DMS 273 treated with DMSO at 0.1 percent for 48 hours (cell line): ENCODE measurements at places on chromosomes 6 and 20.

DNA sequence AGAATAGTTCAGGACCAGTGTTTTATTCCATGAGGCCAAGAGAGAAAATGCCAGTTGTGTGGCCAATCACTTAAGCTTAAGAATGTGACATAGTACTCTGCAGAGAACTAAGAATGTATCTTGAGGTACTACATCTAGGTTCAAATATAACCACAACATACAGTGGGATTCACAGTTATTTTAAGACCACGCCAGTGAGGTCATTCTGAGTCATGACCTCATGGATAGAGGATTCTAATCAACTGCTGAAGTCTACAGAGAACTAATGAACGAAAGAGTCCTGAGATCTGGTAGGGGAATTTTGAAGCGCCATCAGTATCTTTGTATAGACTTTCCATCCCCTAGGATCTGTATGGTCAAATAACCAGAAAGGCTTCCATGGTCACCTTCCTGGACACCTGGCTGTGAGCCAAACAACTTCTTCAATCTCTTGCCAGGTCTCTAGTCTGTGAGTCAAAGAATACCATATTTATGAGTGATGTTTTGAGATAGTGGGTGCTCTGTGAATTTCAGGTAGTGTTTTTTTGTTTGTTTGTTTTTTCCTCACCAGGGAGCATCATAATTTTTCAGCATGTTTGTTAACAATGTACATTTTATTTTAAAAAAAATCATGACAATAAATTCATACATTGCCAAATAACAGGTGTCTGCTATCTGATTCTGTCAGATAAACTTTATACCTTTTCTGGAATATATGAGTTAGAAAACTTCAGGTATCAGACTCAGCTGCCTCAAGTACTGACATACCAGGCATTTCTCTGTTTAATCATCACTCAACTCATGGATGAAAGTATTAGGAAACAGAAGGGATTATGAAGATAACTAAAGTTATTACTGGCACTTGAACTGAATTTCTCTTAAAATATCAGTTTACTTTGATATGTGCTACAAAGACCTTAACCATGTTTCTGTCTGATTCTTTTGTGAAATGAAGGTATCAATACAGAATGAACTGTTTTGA is 217.9 kb downstream of the PLCB4 start:
- no peak for DNase-seq

GRCh38 chr20:23094213-23094896 is 8.2 kb upstream of the CD93 start:
- DNase-seq = no peak

- DNase-seq = peak; percentile 80
Observed at GRCh38 chr6:163780994-163781393, 366.5 kb downstream of the QKI start.

GRCh38 chr20:50627747-50628146 is 63.6 kb downstream of the RIPOR3 start:
- DNase-seq = no peak

GRCh38 chr6:56759521-56759920 is 116.8 kb upstream of the DST start:
- DNase-seq = no peak

- DNase-seq = peak; percentile 45
Observed at GRCh38 chr6:2450546-2450945, 205.1 kb upstream of the GMDS start.

- no peak for DNase-seq
Observed at GRCh38 chr20:37524859-37525708, 2.6 kb downstream of the BLCAP start.

- DNase-seq = no peak
Observed at GRCh38 chr20:4110885-4111284, 95.5 kb upstream of the RNF24 start.

DNA sequence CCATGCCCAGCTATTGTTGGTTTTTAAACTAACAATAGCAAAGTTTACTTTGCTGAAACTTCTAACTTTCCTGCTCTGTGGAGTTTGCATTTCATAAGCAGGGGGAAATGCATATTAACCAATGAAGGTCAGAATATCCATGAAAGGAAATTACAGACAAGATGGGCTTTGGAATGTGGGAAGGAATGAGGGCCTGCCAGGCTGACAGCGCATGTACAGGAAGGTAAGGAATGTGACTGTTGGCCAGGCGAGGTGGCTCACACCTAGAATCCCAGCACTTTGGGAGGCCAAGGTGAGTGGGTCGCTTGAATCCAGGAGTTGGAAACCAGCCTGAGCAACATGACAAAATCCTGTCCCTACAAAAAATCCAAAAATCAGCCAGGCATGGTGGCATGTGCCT is 49.6 kb downstream of the CDK5RAP1 start:
- DNase-seq = no peak

- no peak for DNase-seq
Observed at GRCh38 chr6:31272436-31272835, 544 bp upstream of the HLA-C start.

DNA sequence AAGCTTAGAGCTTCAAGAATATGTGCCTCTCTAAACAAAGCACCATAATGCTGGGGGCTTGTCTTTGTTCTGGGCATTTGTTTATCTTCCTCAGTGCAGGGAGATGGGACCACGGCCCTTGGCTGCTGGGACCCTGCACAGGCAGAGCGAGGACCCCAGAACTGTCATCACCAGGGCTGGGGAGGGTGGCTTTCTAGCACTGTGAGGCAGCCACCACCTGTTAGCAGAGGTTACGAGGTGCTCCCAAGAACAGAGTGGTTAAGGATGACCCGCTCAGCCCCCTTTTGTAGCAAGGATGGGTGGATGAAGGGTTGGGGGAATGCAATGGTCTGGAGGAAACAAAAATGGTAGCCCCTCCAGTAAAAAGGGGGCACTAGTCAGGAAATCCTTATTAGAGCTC is 34.9 kb downstream of the METTL24 start:
- no peak for DNase-seq

DNA sequence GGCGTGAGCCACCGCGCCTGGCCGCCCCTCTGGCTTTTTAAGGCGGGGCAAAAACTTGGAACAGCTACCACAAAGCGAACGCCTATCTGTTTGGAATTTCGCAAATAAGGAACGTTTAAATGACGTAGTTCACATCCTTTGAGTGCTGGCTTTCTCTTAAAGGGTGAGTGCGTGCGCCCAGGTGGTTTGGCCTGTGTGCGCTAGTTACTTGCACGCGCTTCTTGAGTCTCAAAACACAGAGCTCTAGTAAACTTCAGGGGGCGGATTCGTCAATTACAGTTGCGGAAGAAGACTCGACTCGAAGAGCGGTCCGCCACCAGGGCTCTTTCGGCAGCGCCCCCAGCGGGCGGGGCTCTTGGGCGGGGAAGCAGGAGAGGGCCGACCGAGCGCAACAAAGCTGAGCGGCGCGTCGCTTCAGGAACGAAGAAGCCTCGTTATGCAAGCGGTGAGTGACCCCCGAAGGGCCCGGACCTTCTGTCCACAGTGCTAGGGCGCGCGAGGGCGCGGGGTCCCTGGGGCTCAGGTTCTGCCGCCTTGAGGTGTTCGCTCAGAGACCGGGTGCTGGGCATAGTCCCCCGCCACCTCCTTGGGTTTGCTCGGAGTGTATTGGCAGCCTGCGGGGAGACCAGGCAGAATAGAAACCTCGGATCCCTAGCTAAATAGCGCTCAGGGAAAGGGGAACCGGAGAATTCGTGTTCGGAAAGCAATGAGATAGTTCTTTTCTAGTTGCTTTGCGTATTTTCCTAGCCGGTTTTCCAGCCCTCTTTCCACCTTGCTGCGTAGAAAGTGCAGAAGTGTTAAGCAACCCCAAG is at the start of gene SYCP2L:
TSS of gene SYCP2L (plus strand) at position 362 of the 812 bp plus-strand sequence. CDS start at position 437, 75 bp downstream.
- peak; percentile 27 for DNase-seq

GRCh38 chr20:35344354-35344837 is 52.2 kb upstream of the FAM83C start:
- no peak for DNase-seq

- no peak for DNase-seq
Observed at GRCh38 chr6:122322824-122323223, 76.6 kb upstream of the HSF2 start.

DNA sequence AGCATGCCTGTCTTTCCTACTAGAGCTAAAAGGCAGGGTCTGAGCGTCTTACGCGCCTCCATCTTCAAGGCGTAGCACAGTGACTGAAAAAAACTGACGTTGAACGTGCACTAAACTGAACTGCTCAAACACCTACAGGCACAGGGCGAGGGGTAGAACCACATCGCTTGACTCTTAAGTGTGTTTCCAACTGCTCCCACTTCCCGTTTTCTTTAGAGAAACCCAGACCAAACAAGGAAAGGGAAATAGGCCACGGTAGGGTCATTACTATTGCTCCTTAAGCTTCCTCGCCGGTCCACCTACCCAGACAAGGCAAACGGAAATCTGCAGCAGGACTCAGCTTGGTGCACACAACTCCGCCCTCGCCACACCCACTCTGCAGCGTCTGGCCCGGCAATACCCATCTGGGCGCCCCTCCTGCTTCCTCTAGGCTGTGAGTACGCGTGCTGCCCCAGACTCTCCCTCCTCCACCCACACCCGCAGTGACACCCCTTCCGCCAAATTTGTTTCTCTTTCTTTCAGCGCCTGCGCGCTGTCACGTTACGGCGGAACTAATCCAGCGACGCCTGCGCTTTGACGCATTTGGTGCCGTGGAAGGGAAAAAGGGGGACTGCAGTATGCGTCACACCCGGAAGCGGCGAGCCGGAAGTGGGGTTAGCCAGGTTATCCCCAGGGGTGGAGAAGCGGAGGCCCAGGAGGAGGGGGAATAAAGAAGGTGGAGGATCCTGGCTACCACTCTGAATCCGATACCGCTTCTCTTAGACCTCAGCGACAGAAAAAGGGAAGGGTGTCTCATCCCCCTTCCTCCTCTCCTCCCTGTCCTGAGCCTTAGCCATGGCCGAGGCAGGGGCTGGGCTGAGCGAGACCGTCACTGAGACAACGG is at the start of gene PPP1R11:
TSS of gene PPP1R11 (plus strand) at position 622 of the 883 bp plus-strand sequence. CDS start at position 835, 213 bp downstream.
- DNase-seq = peak; percentile 99

- DNase-seq = no peak
Observed at GRCh38 chr6:167769408-167770190, 57.1 kb upstream of the AFDN start.

DNA sequence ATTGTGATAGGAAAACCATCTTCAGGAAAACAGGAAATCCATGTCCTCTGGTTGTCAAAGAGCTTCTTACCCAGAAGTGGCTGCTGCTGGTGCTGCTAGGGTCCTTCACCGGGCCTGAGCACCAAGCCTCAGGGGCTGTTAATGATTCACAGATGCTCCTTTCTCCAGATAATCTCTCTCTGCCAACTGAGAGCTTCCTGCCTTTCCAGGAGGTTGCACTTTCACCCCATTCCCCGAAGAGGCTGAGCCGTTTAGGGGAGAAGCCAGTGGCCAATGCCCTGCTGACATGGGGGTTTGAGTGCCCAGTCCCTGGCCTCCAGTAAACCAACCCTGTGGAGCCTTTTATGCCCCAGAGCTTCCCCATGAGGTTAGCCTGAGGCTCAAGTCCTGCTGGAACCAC is 122.4 kb downstream of the CBLN4 start:
- DNase-seq = no peak

- DNase-seq = no peak
Observed at GRCh38 chr6:167396068-167396658, 71.3 kb downstream of the TTLL2 start.

- DNase-seq = no peak
Observed at GRCh38 chr6:147157930-147158329, 46.3 kb upstream of the STXBP5 start.

GRCh38 chr20:59222253-59223181 is 58.9 kb downstream of the ZNF831 start:
- DNase-seq = peak; percentile 51

- DNase-seq = no peak
Observed at GRCh38 chr6:7004581-7005297, 103.0 kb upstream of the RREB1 start.

DNA sequence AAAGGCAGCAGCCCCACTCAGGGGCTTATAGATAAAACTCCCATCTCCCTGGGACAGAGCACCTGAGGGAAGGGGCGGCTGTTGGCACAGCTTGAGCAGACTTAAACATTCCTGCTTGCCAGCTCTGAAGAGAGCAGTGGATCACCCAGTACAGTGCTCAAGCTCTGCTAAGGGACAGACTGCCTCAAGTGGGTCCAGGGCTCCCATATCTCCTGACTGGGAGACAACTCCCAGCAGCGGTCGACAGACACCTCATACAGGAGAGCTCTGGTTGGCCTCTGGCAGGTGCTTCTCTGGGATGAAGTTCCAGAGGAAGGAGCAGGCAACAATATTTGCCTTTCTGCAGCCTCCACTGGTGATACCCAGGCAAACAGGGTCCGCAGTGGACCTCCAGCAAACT is 810.1 kb downstream of the EYS start:
- no peak for DNase-seq

DNA sequence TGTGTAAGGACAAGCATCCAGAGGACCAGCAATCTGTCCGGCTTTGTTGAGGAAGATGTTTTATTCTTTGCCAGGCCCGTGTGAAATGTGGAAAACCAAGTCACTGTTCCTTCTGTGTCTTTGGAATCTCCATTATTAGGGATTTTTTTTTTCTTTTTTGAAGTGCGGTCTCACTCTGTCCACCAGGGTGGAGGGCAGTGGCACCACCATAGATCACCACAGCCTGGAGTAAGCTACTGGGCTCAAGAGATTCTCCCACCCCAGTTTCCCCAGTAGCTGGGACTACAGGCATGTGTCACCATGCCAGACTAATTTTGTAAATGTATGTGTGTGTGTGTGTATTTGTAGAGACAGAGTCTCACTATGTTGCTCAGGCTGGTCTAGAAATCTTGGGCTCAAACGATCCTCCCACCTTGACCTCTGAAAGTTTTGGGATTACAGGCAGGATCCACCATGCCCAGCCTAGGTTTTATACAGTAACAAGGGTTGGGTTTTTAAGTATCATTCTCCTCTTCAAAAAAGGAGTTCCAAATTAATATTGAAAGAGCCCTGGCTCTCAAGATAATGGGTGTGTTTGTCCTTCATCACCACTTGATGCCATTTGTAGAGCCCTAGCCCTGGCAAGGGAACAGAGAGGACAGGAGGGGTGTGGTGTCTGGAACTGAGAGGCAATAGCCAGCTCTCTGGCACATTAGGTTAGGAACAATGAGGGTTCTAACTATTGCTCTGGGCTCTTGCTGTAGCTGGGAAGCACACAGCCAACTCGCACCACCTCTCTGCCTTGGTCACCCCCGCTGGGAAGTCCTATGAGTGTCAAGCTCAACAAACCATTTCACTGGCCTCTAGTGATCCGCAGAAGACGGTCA is 3.1 kb downstream of the LAMP5 start:
- no peak for DNase-seq

- no peak for DNase-seq
Observed at GRCh38 chr20:9241232-9241692, 172.4 kb downstream of the PLCB4 start.

DNA sequence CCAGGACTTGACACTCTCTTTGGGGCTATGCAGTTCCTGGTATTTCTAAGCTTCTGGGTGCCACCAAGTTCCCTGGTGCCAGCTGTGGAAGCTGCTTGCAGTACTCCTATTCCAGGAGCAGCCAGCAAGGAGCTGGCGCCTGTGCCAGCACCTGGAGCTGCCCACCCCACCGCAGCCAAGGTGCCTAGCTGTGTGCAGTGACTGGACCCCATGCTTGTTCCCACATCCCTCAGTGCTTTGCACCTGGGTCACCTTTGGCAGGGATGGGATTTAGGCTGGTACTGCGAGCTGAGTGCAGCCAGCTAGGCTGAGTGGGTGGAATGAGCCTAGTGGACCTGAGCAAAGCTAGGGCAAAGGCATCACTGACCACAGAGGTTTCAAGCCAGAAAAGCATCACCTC is 1674.9 kb downstream of the HACE1 start:
- no peak for DNase-seq

GRCh38 chr6:35522151-35522550 is 9.5 kb upstream of the TULP1 start:
- no peak for DNase-seq
